ENCODE measurements at places on chromosomes 13 and 19.

GRCh38 chr13:35874704-35875103 lies 256.5 kb downstream of the DCLK1 start:
- no peak for DNase-seq

DNA sequence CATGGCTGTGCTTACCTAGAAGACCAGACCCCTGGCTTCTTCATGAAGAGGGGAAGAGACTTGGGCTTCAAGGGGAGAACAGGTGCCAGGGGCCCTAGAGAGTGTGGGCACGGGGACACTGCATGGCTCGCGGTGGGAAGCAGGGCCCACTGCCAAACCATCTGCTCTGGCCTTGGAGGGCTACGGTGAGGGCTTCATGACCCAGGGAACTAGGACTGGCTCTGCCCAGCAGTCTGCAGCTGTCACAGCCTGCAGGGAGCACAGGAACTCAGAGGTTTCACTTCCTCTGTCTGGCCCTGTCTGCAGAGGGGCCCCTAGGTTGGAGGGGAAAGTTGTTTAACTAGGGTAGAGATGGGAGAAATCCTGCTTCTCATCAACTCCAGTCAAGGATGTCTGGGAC lies 4.3 kb downstream of the ERCC1 start:
- no peak for DNase-seq

DNA sequence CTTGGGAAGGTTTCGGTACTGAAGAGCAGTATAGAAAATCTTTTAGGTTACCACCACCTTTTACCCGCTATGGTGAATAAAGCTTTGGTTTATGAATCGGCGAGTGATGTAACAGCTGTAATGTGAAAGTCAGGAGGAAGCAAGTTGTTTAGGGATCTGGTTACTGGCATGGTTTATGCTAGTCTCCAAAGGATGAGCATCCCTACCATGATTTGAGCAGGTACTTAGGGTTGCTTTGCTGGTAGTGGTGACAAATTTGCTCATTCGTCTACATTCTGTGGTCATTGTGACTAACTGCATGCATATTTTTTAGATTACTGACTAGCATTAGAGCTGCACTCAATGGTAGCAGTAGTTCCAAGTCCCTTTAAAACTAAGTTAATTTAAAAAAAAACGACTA lies 104.1 kb downstream of the FRY start:
- no peak for DNase-seq

- no peak for DNase-seq
These were observed 69.2 kb upstream of the TM9SF2 start for GRCh38 chr13:99431927-99432608.

GRCh38 chr19:58001895-58002369 lies 688 bp downstream of the ZNF606 start:
- no peak for DNase-seq

- no peak for DNase-seq
These were observed 88.2 kb downstream of the STK24 start for GRCh38 chr13:98488736-98489135.

- DNase-seq: no peak
These were observed 109.7 kb upstream of the RNF113B start for GRCh38 chr13:98286799-98287198.

GRCh38 chr19:37920591-37921450 lies 13.8 kb downstream of the SIPA1L3 start:
- DNase-seq: no peak

GRCh38 chr19:13012690-13013608 lies 17.7 kb downstream of the NFIX start:
- no peak for DNase-seq

DNA sequence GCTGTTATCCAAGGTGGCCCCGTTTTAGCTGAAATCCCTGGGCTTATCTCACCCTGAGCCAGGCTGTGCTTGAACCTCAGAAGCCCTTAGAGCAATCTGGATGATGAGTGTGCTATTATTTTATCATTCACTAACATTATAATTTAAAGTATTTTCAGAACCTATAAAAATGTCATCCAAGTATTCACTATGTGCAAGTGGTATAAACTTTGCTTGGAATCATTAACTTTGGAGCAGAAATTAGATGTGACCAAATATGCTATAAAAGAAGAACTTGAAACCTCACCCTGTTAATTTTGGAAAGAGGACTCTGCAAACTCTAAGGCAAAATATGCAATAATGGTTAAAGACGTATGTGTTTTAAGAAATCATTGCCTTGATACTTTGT lies 147.5 kb downstream of the USP12 start:
- DNase-seq: no peak
